NCI-H2171 treated with DMSO at 0.1 percent for 48 hours (cell line): ENCODE measurements at places on chromosomes 5 and 9.

DNA sequence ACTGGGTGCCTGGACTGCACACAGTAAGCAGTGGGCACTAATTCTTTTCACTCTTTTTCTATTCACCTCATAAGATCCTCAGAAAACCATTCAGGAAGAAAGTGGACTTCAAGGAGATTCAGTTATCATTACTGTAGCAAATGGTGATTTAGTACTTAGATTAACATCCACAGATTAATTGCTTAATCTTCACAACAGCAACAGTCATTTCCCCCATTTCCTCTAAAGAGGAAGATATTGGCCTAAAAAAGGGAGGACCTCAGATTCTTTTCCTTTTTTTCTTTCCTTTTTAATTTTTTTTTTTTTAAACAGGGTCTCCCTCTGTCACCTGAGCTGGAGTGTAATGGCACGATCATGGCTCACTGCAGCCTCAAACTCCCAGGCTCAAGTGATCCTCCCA is 64.4 kb downstream of the AUH start:
- no peak for DNase-seq

DNA sequence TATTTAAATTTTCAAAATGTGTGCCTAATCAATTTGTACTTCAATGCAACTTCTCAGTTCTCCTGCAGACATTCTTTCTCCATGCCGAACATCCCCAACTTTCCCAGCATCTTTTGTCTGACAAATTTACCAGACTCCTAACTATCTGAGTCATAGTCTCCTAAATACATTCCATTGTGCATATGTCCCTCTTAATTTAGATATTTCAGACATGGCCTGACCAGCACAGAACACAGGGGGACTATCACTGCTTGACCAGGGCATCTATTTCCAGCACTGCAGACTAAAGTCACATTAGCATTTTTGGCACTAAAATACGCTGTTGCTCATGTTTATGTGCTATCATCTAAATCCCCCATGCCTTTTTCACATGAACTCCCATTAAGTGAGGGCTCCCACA is 71.9 kb downstream of the ITGA1 start:
- no peak for DNase-seq

GRCh38 chr5:179766021-179766725 is 27.6 kb upstream of the LTC4S start:
- DNase-seq = no peak

- DNase-seq = no peak
Measured at GRCh38 chr5:142506756-142507155, 179.1 kb downstream of the FGF1 start.

DNA sequence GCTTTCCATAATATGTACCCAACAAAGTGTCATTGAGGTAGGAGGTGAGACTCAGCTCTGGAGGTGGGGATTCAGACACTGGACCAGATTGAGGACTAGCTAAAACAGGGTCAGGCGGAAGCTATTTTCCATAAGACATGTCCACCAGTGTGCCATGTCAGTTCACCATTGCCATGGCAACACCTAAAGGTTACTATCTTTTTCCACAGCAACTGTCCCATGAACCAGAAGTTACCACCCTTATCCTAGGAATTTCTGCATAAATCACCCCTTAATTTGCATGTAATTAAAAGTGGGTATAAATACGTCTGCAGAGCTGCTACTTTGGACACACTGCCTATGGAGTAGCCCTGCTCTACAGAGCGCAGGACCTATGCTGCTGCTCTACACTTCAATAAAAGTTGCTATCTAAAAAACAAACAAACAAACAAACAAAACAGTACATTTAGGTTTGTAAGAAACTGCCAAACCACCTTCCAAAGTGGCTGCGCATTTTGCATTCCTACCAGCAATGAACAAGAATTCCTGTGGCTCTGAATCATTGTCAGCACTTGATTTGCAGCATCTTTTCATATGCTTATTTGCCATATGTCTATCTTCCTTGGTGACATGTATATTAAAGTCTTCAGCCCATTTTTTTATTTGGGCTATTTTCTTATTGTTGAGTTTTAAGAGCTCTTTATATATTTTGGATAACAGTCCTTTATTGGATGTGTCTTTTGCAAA is 18.0 kb upstream of the TRIM32 start:
- no peak for DNase-seq

- DNase-seq = no peak
Measured at GRCh38 chr9:99178912-99179872, 42.5 kb downstream of the ALG2 start.

DNA sequence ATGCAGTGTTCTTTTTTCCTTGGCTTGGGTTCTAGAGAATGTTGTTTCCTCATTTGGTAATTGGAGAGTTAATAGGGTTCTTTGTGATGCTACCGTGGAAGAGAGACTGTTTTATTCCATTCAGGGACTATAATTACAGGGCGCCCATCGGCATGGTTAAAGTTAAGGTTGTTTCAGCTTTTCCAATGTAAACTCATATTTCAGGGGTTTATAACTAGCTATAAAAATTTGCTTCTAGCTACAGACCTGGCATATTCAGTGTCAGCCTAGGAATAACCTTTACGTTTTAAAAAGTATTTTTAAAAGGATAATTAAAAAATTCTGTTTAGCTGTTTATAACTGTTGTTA is 99.1 kb downstream of the AOPEP start:
- no peak for DNase-seq

- DNase-seq = no peak
Measured at GRCh38 chr9:92004045-92004392, 54.0 kb upstream of the ROR2 start.

DNA sequence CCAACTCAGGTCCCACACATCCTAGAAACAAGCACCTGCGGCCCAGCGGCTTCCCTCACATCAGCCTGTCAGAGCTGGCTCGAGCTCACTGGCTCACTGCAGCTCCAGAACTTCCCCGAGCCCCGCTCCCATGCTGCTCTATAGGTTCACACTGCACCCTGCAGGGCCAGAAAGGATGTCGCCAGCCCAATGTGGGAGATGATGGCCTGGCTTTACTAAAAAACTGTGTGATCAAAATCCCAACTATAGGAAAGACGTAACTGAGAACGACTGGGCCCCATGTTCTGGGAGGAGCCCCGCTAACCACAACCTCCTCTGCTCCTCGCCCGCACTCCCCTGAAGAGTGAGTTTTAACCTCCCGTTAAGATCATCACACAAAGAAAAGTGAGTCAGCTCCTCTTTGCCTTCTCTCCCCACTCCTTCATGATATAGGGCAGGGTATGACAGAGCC is 4.6 kb downstream of the SURF4 start:
- no peak for DNase-seq
